ENCODE measurements at places on chromosomes 12 and 14. TPM values are rescaled to one million over a fixed set of nuclear protein-coding genes. Genes with fewer than 3 reads are reported as not detected.

DNA sequence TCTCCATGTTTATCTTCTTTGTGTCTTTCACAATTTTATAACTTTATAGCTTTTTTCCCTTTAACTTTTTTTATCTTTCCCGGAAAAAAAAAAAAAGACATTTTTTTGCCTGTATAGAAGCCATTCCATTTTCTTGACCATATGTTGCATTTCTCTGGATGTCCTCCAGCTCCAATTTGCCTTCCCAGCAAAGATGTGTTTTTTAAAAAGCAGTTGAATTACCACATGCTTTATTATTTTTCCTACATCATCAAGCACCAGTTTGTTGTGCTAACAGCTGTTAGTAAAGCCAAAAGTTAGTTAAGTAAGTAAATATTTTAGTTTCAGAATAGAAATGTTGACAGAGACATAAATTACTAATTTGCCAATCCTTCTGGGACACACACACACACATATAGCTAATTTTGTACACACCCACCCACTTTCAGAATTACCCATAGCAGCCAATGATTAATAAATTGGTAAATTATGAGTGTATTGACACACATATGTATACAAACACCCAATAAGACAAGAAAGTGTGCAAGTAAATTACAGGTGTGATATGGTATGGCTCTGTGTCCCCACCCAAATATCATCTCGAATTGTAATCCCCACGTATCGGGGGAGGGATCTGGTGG lies 118.3 kb downstream of the SLC38A6 start:
- no peaks in the 10 kb centered on the region for H3K27me3 ChIP-seq
- H3K36me3 ChIP-seq: no peaks in the 10 kb centered on the region
- DNase-seq: no peak
- H3K4me3 ChIP-seq: no peak overlapping the region

DNA sequence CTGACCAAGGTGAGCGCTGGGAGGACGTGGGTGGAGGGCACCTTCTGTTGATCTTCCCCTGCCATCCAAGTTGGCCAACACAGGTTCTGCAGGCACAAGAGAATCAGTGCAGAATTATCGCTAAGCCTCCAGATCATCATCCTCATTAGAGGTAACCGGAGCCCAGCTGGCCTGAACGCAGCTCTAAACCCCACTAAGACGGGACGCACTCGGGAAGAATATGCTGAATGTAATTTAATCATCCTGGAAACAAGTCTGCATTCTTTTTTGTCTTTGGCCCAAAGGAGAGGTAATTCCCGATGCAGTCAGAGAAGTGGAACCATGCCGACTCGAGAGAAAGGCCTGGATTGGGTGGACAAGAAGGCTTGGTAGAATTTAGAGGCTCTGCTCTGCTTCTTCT lies 111.0 kb upstream of the GSC start:
- H3K4me3 ChIP-seq: no peak overlapping the region
- no peak overlapping the region for H3K27ac ChIP-seq
- H3K36me3 ChIP-seq: no peaks in the 10 kb centered on the region
- H3K27me3 ChIP-seq: no peaks in the 10 kb centered on the region

DNA sequence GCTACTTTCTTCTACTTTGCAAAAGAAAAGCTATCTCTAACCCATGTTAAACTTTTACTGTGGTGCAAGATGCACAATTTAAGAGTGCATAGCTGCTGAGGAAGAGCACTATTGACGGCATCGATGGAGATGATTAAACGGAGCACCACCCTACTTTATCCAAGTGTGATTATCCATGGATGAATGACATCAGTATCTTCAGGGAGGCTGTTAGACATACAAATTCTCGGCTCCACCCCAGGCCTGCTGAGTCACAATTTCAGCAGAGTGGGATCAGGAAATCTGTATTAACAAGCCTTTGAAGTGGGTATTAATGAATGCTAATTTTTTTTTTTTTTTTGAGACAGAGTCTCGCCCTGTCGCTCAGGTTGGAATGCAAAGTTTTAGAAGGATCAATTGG lies 16.2 kb downstream of the SLC2A14 start:
- H3K36me3 ChIP-seq: no peaks in the 10 kb centered on the region
- no peaks in the 10 kb centered on the region for H3K27me3 ChIP-seq
- peak; percentile 57 for DNase-seq
- peaks cover 5% of the 10 kb centered on the region for H3K4me1 ChIP-seq
- H3K4me3 ChIP-seq: no peak overlapping the region

DNA sequence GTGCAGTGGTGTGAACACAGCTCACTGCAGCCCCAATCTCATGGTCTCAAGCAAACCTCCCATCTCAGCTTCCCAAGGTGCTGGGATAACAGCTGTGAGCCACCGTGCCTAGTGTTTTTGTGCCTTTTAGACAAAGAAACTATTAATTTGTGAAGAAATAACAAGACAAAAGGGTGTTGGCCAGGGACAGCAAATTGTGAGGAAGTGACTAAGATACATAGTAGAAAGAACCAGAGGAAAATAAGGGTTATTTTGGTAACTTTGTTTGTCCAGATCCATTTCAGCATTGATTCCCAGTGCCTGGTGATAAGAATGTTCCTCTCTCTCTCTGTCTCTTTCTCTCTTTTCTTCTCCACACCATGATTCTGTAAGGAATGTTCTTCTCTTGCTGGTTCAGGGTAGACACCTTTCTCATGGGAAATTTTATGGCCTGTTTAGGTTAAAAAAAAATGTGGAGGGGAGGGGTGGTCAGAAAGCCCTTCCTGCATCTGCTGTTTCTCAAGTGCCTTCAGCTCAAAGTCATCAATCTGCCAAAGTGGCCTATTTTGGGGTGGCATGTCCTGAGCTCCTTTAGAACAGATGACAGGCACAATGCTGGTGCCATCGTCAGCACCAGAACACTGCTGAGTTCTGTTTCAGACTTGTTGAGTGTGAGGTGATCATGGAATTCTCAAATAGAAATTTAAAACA lies 184.4 kb upstream of the EEA1 start:
- no peaks in the 10 kb centered on the region for H3K27me3 ChIP-seq
- H3K4me3 ChIP-seq: no peak overlapping the region
- H3K4me1 ChIP-seq: peaks cover 5% of the 10 kb centered on the region
- no peak for DNase-seq
- no peak overlapping the region for H3K27ac ChIP-seq
- no peaks in the 10 kb centered on the region for H3K36me3 ChIP-seq

GRCh38 chr12:125145196-125145595 lies 80.0 kb downstream of the AACS start:
- peaks cover 6% of the 10 kb centered on the region for H3K4me1 ChIP-seq
- H3K27me3 ChIP-seq: no peaks in the 10 kb centered on the region
- no peaks in the 10 kb centered on the region for H3K36me3 ChIP-seq
- H3K27ac ChIP-seq: no peak overlapping the region
- H3K4me3 ChIP-seq: no peak overlapping the region
- no peak for DNase-seq

DNA sequence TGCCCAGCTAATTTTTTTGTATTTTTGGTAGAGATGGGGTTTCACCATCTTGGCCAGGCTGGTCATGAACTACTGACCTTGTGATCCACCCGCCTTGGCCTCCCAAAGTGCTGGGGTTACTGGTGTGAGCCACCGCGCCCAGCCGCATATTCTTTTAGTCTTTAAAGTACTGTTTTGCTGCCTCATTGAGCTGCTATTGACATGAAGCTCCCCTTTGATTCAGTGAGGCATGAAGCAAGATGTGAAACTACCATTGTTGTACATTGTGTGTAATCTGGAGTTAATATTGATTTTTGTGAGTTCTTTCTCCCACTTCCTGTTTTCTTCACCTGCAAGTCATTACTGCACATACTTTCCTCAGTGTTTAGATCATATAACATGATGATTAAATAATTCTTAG lies 80.8 kb downstream of the MNAT1 start:
- H3K27ac ChIP-seq: no peak overlapping the region
- H3K36me3 ChIP-seq: peaks cover 3% of the 10 kb centered on the region
- no peaks in the 10 kb centered on the region for H3K27me3 ChIP-seq
- H3K4me3 ChIP-seq: no peak overlapping the region
- no peak for DNase-seq

GRCh38 chr14:75299576-75299975 lies 20.9 kb downstream of the FOS start:
- H3K27ac ChIP-seq: no peak overlapping the region
- peaks cover 7% of the 10 kb centered on the region for H3K4me1 ChIP-seq
- DNase-seq: no peak
- H3K27me3 ChIP-seq: no peaks in the 10 kb centered on the region
- no peaks in the 10 kb centered on the region for H3K36me3 ChIP-seq
- H3K4me3 ChIP-seq: no peak overlapping the region

DNA sequence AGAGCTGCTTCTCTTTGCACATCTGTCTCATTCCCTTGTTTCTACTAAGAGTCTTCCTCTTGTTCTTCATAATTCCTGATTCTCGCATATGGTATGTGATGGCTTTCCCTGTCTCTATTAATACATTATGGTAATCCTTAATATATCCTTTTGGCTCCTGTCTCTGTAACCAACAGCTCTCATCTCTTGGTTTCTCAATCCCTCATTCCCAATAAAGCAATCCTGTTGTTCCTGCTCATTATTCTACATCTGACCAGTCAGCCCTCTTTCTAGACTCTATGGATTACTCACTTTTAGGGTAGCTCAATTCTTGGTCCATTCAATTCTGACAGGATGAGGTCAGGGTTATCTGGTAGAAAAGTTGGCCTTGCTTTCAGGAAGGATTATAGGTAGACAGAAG lies 349.9 kb downstream of the LRIG3 start:
- H3K36me3 ChIP-seq: no peaks in the 10 kb centered on the region
- H3K27me3 ChIP-seq: no peaks in the 10 kb centered on the region
- no peak overlapping the region for H3K4me3 ChIP-seq
- H3K4me1 ChIP-seq: peaks cover under 1% of the 10 kb centered on the region
- H3K27ac ChIP-seq: no peak overlapping the region
- peak; percentile 43 for DNase-seq

- H3K27ac ChIP-seq: no peak overlapping the region
- H3K4me3 ChIP-seq: no peak overlapping the region
- H3K36me3 ChIP-seq: no peaks in the 10 kb centered on the region
- no peaks in the 10 kb centered on the region for H3K4me1 ChIP-seq
- H3K27me3 ChIP-seq: no peaks in the 10 kb centered on the region
Observed at GRCh38 chr14:54025661-54026060, 69.0 kb upstream of the BMP4 start.

GRCh38 chr12:5554711-5555110 lies 122.8 kb downstream of the NTF3 start:
- H3K4me3 ChIP-seq: no peak overlapping the region
- no peaks in the 10 kb centered on the region for H3K4me1 ChIP-seq
- H3K36me3 ChIP-seq: no peaks in the 10 kb centered on the region
- DNase-seq: peak; percentile 57
- no peak overlapping the region for H3K27ac ChIP-seq

- peaks cover 10% of the 10 kb centered on the region for H3K4me1 ChIP-seq
- H3K27me3 ChIP-seq: peaks cover 4% of the 10 kb centered on the region
- peak; percentile 81 for DNase-seq
Observed at GRCh38 chr12:124764451-124764850, 99.2 kb downstream of the SCARB1 start.

- DNase-seq: no peak
- H3K4me1 ChIP-seq: peaks cover 3% of the 10 kb centered on the region
- H3K27me3 ChIP-seq: no peaks in the 10 kb centered on the region
- H3K36me3 ChIP-seq: no peaks in the 10 kb centered on the region
- H3K27ac ChIP-seq: no peak overlapping the region
Observed at GRCh38 chr12:118436002-118436730, 59.8 kb downstream of the SUDS3 start.

DNA sequence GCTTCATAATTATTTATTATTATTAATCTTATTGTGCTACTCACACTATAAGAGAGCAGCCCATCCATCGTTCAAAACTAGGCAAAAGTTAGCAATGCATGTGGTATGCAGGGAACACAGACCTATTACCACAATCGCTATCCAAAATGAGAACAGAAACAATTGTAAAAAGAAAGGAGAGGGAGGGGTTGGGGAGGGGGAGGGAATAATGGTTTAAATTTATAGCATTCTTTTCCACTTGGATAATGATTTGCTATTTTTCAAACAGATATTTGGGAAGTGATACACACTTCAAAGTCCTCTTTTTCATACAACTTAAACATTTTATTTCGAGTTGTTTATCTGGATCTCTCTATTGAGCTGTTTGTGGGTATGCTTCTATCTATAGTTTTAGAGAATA lies 248.6 kb upstream of the SOX5 start:
- H3K4me3 ChIP-seq: no peak overlapping the region
- no peak overlapping the region for H3K27ac ChIP-seq
- peak; percentile 88 for DNase-seq
- H3K36me3 ChIP-seq: no peaks in the 10 kb centered on the region
- H3K4me1 ChIP-seq: peaks cover 10% of the 10 kb centered on the region
- H3K27me3 ChIP-seq: no peaks in the 10 kb centered on the region

GRCh38 chr14:68516342-68516741 lies 276.5 kb downstream of the ZFP36L1 start:
- H3K4me1 ChIP-seq: peaks cover 6% of the 10 kb centered on the region
- no peak overlapping the region for H3K4me3 ChIP-seq
- no peak for DNase-seq
- H3K27ac ChIP-seq: no peak overlapping the region
- no peaks in the 10 kb centered on the region for H3K36me3 ChIP-seq

GRCh38 chr14:81767266-81767995 lies 233.8 kb upstream of the SEL1L start:
- H3K4me1 ChIP-seq: no peaks in the 10 kb centered on the region
- no peaks in the 10 kb centered on the region for H3K36me3 ChIP-seq
- no peak overlapping the region for H3K27ac ChIP-seq
- H3K27me3 ChIP-seq: no peaks in the 10 kb centered on the region

DNA sequence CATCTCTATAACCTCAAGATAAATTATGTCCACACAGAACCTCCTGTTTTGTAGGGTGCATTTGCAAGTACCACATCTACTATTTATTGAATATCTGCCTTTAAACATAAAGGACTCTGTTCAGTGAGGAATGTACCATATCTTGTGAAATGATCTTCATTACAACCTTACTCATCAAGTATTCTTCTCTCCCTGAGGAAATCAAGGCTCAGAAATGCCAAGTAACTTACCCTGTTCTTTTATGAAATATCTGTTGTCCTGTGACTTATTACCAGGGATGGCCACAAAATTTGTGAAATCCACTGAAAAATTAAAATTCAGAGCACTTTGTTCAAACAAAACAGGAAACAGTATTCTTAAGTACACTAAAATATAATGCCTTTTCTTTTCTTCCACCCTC lies 366.7 kb downstream of the GALC start:
- no peak for DNase-seq
- no peak overlapping the region for H3K4me3 ChIP-seq
- H3K36me3 ChIP-seq: no peaks in the 10 kb centered on the region
- no peaks in the 10 kb centered on the region for H3K4me1 ChIP-seq

GRCh38 chr12:110270125-110270962 lies 10.7 kb upstream of the ATP2A2 start:
- H3K27ac ChIP-seq: peak overlapping the region; percentile 61
- DNase-seq: peak; percentile 51
- no peaks in the 10 kb centered on the region for H3K36me3 ChIP-seq

- H3K27me3 ChIP-seq: no peaks in the 10 kb centered on the region
- H3K4me1 ChIP-seq: no peaks in the 10 kb centered on the region
- no peak overlapping the region for H3K27ac ChIP-seq
- H3K4me3 ChIP-seq: no peak overlapping the region
Observed at GRCh38 chr14:102768223-102769048, 8.8 kb upstream of the TRAF3 start.

Gene P2RX7
- total RNA-seq: 16.7 TPM

Gene PMEL
- 0.26 TPM for total RNA-seq

Gene SP1
- 31.3 TPM for total RNA-seq

Gene NEMP1
- total RNA-seq: 7.7 TPM

Gene TRMT5
- total RNA-seq: 18.3 TPM

Gene NUP107
- total RNA-seq: 24.6 TPM

Gene CCDC60
- total RNA-seq: not detected

Gene RPGRIP1
- under 0.01 TPM for total RNA-seq

Gene RPS26
- total RNA-seq: 125 TPM

Gene KDM5A
- total RNA-seq: 48.0 TPM

Gene ASB2
- total RNA-seq: 0.99 TPM

Gene NAV3
- total RNA-seq: 50.3 TPM

Gene NKX2-1
- total RNA-seq: not detected

Gene AQP6
- 0.17 TPM for total RNA-seq

Gene FLVCR2
- 2.1 TPM for total RNA-seq

Gene RAPGEF3
- total RNA-seq: 2.8 TPM

Gene TAS2R13
- 1.7 TPM for total RNA-seq

Gene RNU6-8
- not detected for total RNA-seq
